Activated CD4-positive, alpha-beta T cell treated with anti-CD3 and anti-CD28 coated beads for 48 hours (primary cell): ENCODE measurements at places on chromosomes 1 and 21.
A peak's percentile ranks its signal among the peaks of the same experiment; 100 is the strongest.

GRCh38 chr1:207006914-207007313 lies 25.6 kb downstream of the C1orf116 start:
- DNase-seq: no peak

DNA sequence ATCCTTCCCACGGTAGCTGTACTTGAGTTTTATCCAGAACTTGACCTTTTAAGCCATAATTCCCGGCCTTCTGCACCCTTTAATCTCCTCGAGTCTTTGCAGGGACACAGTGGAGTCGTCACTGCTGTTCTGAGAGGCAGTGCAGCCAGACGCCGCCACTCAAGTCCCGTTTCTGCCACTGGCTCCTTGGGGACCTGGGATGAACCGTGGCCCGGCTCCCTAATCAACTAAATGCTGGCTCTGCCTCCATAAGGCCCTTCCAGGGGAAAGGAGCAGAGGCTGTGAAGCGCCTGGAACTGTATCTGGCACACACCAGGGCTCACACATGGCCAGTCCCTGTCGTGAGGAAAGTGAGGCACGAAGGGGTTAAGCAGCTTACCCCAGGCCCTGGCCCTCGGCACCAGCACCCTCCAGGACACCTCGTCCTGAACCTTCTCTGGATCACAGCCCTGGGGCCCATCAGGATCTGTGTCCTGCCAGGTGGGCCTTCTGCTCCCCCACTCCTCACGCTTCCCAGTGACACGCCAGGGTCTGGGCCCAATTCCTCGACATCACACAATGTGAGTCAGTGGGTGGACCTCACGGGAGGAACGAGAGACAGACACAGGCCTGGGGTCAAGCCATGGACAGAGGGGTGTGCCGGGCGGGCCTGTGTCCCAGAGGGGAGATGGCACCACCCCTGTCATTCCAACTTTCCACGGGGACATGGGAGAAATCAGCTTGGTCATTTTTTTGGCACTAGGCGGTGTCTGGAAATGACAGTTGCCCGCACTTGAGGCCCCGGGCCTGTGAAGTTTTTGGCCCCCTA lies 23.5 kb upstream of the C1orf174 start:
- DNase-seq: no peak

GRCh38 chr1:35191429-35192055 lies 1.4 kb downstream of the SFPQ start:
- no peak for DNase-seq

GRCh38 chr21:45525153-45525909 lies 16.9 kb downstream of the SLC19A1 start:
- DNase-seq: no peak

- no peak for DNase-seq
Measured at GRCh38 chr1:208683141-208683540, 439.0 kb upstream of the PLXNA2 start.

- no peak for DNase-seq
Measured at GRCh38 chr1:46137916-46138315, 5.5 kb upstream of the PIK3R3 start.

DNA sequence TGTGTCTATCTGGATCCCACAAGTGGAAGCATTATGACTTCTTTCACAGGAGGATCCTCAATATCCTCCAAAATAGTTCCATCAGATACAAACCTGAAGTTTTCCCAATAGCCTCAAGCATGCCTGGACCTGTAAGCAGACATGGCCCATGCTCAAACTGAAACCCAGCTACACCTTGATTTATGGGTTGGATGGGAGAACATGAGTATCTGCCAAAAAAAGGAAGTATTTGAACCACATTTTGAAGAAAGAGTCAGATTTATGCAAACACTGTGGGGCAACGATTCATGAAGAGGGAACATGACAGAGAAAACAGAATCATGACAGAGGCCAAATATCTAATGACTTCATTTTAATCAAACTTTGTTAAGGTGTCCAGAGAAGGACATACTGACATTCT lies 351.0 kb upstream of the NFIA start:
- no peak for DNase-seq

- DNase-seq: no peak
Measured at GRCh38 chr1:31981972-31982371, 31.7 kb upstream of the KHDRBS1 start.

GRCh38 chr1:204465546-204466415 lies 28.8 kb downstream of the PIK3C2B start:
- no peak for DNase-seq

- no peak for DNase-seq
Measured at GRCh38 chr21:38228115-38228514, 28.7 kb upstream of the KCNJ15 start.

DNA sequence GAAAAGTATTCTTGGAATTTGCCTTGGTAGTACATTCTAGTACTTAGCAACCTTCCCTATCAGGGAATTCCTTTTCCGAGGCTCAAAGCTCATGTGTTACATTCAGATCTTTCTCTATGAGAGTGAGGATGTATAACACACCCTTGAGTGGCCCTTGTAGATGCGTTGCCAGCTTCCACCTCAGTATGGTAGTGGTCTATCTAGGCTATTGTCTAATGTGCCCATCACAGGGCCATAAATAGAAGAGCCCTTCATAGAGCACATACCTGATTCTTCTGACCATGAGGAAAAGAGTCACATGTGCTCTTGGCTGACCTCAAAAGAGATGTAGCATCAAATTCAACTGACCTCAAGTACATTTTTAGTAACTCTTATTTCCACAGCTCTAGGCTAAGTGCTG lies 14.0 kb upstream of the ZC3H11B start:
- DNase-seq: no peak

- peak; percentile 22 for DNase-seq
Measured at GRCh38 chr1:41698916-41699860, 214.7 kb upstream of the EDN2 start.

DNA sequence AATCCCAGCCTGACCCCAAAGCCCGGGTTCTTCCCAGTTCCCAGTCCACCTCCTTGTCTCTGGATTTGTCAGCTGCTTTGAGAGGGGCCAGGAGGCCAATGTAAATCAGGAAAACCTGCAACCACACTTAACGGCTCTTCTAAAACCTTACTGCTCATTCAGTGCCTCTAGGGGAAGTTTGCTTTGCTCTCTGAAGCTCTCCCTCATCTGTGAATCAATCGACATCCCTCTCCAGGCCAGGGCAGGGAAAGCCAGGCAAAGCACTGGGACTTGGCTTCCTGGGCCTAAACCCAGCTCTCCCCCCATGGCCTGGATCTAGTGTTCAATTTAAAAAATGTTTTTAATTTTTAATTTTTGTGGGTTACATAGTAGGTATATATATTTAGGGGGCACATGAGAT lies 9.3 kb downstream of the NKAIN1 start:
- DNase-seq: no peak

DNA sequence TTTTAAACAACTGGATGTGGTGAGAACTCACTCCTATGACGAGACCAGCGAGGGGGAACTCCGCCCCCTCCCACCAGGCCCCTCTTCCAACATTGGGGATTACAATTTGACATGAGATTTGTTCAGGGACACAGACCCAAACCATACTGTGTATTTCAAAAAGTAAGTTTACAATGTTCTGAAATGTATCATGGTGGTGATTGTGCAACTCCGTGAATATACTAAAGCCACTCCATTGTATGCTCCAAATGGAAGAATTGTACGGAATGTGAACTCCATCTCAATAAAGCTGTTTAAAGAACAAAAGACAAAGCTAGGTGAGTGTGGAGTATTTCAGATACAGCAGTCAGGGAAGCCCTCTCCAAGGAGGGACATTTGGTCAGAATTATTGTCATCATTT lies 432.1 kb upstream of the VAMP3 start:
- no peak for DNase-seq

- DNase-seq: no peak
Measured at GRCh38 chr1:108665067-108665466, 4.2 kb upstream of the HENMT1 start.

- no peak for DNase-seq
Measured at GRCh38 chr1:79124756-79125155, 118.2 kb upstream of the ADGRL4 start.

- no peak for DNase-seq
Measured at GRCh38 chr1:170049176-170049800, 25.2 kb downstream of the KIFAP3 start.
